ENCODE measurements at places on chromosomes 13 and 19. TPM values are rescaled to one million over a fixed set of nuclear protein-coding genes. Genes with fewer than 3 reads are reported as not detected.

Gene ERICH4
- not detected for total RNA-seq

Gene ATP4B
- total RNA-seq: not detected

Gene PNMA8B
- total RNA-seq: 0.44 TPM

Gene CEBPA
- 0.11 TPM for total RNA-seq

Gene CNFN
- total RNA-seq: not detected

Gene MYPOP
- 1.2 TPM for total RNA-seq

Gene ZNF888
- total RNA-seq: 5.5 TPM

Gene MBD3L3
- not detected for total RNA-seq

Gene POP4
- 71.5 TPM for total RNA-seq

Gene HIF3A
- 8.7 TPM for total RNA-seq

Gene TPTE2
- total RNA-seq: not detected

Gene C5AR2
- under 0.01 TPM for total RNA-seq

Measured in uterine smooth muscle cell (primary cell).